ENCODE measurements at places on chromosomes 11 and 22.

DNA sequence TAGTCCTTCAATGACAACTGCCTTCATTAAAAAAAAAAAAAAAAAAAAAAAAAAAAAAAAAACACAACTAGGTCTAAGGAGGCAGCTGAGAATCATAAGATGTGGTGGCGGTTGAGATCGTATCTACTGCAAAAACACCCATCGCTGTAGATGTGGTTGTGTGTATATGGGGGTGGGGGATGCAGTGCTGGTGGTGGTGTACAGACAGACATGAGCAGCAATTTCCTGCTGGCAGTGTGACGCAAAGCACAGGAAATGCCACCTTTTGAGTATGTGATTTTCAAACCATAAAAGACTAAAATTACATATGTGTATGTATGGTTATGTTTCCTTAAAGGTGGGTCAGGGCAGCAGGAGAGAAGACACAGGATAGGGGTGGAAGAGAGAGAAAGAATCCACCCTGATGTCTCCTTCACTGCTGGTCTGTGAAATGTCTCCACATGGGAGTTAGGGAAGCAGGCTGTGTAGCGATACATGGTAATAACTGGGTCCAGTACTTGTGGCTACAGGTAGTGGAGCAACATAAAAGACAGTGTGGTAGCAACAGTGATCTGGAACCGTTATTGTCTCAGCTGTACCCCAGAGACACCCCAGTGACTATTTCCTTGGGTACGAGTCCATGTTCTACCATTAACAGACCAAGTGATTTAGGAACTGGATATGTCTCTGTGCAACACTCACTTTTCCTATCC lies 57.9 kb downstream of the SYTL2 start:
- DNase-seq: no peak

- no peak for DNase-seq
These were observed 80.3 kb upstream of the AKIP1 start for GRCh38 chr11:8830641-8831040.

DNA sequence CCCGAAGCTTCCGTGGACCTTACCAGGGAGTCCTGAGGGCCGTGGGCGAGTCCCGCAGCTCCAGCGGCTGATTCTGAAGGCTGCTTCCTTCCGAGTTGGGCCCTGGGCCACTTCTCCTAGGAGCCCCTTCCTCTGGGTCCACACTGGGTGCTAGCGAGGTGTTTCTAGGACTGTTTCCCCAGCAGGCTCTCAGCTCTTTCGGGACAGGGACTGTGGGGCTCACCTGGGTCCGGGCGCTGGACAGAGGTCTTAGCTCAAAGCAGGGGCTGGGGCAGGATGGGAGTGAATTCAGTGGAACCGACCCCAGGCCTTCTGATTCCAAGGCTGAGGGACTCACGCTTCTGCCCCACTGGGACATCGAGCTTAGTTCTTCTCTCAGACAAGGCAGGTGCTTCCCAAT lies 29.3 kb upstream of the CSNK1E start:
- DNase-seq: no peak

DNA sequence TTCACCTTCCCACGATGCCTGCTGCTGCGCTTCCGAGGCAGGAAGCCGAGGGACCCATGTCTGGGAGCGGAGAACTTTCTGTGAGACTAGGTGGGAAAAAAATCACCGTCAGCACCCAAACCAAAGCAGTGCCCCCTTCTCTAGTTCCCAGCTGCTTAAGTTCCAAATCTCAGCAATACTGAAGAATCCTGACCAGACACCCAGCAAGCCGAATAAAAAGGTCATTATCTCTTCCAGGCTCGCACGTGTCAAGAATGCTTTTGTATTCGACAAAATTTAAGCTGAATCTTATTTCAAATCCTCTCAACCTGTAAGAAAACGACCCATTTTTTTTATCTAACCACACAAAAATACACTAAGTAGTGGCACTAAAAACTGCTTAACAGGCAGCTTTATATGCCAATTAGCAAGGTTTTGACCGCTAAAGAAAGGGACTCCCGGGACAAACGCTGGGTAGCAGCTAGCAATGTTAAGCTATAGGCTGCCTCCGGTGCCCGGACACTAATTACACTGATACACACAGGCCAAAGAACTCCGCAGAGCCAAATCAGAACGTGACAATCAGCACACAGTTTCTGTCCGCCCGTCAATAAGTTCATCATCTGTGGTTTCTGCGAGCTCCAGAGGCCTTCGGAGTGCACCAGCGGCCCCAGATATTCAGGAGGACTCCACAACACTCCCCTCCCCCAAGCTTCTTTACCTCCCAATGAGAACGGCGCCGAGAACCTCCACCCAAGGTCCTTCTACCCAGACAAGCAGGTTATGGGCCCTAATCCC lies 728 bp downstream of the RPL3 start:
- DNase-seq: no peak

GRCh38 chr11:130129922-130130321 lies 29.7 kb upstream of the ST14 start:
- DNase-seq: no peak

DNA sequence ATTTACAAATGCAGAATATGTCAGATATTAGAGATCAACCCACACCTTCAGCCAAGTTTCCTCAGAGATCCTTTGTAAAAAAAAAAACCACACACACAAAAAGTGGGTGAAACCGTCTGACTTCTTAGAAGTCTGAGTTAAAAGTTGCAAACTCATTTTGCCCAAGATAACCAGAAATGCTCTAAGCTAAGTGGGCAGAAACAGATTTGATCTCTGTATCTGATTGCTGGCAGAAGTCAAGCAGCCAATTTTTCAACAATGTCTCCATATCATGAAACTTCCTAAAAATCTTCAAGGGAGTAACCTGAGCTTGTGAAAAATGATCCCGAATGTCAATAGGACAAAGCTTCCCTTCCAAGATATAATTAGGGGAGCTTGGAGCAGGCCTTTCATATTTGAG lies 28.6 kb upstream of the ATXN10 start:
- no peak for DNase-seq

- no peak for DNase-seq
These were observed 75.6 kb downstream of the BRD1 start for GRCh38 chr22:49751966-49752597.
